ENCODE measurements at places on chromosomes 4 and X. TPM values are rescaled to one million over a fixed set of nuclear protein-coding genes. Genes with fewer than 3 reads are reported as not detected.

DNA sequence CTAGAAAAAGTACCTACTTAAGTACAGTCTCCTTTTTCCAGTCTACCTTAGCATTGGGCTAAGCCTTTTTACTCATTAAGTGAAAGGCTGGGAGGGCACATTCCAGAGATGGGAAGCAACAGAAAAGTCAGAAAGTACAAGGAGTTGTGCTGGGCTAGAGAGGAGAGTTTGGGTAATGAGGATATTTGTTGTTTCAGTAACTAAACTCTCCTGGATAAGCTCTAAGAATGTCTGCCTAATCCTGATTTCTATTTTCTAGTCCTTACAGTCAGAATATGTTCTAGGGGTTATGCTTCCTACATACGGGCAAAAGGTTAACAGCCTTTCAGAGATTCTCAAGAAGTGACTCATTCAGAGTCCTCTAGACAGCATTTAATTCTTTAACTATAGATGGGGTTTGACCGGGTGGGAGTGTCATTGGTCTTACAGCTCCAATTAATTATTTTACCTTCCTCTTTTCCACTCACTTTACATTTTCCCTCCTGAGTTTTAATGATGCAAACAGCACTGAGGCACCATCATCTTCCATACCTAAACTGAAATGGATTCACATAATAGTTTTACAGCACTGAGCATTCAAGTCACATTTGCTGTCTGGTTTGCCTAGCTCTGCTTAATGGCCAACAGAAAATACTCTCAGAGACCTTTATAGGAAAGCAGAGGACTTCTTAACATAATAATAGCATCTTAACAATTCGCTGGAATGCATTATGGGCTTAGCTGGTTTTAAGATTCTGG lies 42.9 kb downstream of the USP26 start:
- H3K27me3 ChIP-seq = peaks cover 4% of the 10 kb centered on the region
- H3K4me3 ChIP-seq = no peak overlapping the region
- no peak for DNase-seq
- no peaks in the 10 kb centered on the region for H3K36me3 ChIP-seq
- H3K4me1 ChIP-seq = no peaks in the 10 kb centered on the region

DNA sequence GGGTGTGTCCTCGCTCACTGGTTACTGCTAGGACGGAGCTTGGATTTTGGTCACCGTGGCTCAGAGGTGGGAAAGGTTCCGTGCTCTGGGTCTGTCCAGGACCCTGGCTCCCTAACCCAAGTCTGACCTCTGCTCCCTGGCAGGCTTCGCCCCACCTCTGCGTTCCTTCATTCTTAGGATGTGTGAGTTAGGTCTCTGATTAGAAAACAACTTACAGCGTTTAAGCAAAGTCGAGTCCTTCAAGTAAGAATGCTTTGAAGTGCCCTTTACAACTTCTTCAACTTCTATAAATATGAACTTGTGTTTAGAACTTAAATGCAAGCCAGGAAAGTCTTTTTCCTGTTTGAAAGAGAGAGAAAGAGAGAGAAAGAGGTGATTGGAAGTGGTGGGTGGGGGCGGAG lies 891 bp downstream of the TLR2 start:
- no peak for DNase-seq
- no peaks in the 10 kb centered on the region for H3K36me3 ChIP-seq
- H3K27me3 ChIP-seq = peaks cover 35% of the 10 kb centered on the region
- no peak overlapping the region for H3K27ac ChIP-seq
- peak overlapping the region; percentile 38 for H3K4me3 ChIP-seq

- no peak for DNase-seq
- H3K27me3 ChIP-seq = no peaks in the 10 kb centered on the region
- no peaks in the 10 kb centered on the region for H3K4me1 ChIP-seq
- no peak overlapping the region for H3K27ac ChIP-seq
- H3K36me3 ChIP-seq = no peaks in the 10 kb centered on the region
- no peak overlapping the region for H3K4me3 ChIP-seq
These were observed 205.2 kb downstream of the GALNTL6 start for GRCh38 chr4:172018358-172018757.

DNA sequence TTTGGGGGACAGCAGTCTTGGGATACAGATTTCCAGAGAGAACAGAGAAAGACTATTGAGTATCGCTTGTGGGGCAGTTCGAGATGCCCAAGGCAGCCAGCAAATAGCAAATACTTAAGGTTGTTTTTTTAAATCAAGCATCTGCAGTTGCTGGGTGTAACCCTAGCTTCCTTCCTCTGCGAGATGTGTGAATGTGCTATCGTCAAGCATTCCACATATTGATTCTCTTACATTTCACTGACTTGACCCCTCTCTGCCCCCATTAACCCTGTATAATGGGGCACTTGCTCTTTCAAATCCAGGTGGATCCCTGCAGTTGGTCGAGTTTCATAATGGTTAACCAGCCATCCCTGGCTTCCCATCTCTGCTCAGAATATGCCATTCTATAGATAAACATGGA lies 23.5 kb downstream of the KCNE5 start:
- H3K27me3 ChIP-seq = peaks cover 19% of the 10 kb centered on the region
- no peaks in the 10 kb centered on the region for H3K4me1 ChIP-seq
- DNase-seq = no peak

GRCh38 chr4:84622959-84623358 lies 40.0 kb downstream of the CDS1 start:
- H3K4me3 ChIP-seq = no peak overlapping the region
- DNase-seq = no peak
- no peaks in the 10 kb centered on the region for H3K4me1 ChIP-seq
- no peaks in the 10 kb centered on the region for H3K27me3 ChIP-seq
- H3K27ac ChIP-seq = no peak overlapping the region
- H3K36me3 ChIP-seq = no peaks in the 10 kb centered on the region

DNA sequence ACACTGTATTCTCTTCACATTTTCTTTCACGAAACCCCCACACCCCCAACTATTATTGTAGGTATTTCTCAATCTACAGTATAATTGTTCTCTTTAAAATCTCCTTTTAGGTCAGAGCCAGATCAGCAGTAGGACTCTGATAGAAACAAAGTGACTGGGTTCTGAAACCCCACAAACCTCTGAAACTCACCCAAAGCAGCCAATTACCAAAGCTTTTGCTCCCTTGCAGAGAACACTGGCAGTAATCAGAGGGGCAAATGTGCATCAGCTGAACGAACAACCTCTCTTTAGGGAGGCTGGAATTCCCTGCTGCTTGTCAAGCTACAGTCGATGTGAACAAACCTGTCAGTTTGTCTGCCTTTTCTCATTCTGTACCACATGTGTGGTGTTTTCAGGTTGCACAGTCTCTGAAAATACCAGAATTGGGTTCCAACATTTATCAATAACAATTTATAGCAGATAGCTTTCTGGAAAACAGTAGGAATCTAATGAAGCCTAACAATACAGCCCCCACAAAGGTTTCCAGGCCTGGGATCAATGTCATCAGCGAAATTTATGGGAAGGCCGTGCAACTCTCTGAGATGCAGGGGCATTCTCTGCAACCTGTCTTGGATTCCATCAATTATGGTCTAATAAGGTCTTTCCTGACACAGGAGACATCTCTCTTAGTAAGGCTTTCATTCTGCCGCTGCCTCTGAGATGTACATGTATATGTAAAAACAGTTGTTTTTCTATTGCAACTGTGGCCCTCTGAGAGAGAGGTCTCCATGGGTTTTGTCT lies 395.9 kb downstream of the GPAT3 start:
- H3K27me3 ChIP-seq = no peaks in the 10 kb centered on the region
- no peaks in the 10 kb centered on the region for H3K36me3 ChIP-seq
- no peaks in the 10 kb centered on the region for H3K4me1 ChIP-seq
- DNase-seq = no peak

DNA sequence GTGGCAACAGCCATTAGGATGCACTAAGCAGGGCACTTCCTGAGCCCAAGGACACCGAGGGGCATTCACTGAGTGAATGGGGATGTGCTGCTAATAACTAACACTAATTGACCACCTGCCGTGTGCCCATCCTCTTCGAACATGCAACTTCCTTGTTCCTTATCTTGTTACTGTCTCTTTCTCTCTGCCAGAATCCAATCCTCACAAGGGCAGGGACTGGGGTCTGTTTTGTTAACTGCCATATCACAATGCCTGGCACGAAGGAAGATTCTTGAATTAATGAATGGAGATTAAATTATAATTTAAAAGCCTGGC lies 1.3 kb downstream of the ERAS start:
- peak; percentile 48 for DNase-seq
- peaks cover 3% of the 10 kb centered on the region for H3K36me3 ChIP-seq
- H3K4me3 ChIP-seq = no peak overlapping the region
- H3K27me3 ChIP-seq = no peaks in the 10 kb centered on the region

GRCh38 chrX:24956828-24957227 lies 58.9 kb downstream of the ARX start:
- no peak for DNase-seq
- H3K27me3 ChIP-seq = peaks cover 14% of the 10 kb centered on the region
- H3K4me1 ChIP-seq = peaks cover 17% of the 10 kb centered on the region
- no peak overlapping the region for H3K4me3 ChIP-seq

DNA sequence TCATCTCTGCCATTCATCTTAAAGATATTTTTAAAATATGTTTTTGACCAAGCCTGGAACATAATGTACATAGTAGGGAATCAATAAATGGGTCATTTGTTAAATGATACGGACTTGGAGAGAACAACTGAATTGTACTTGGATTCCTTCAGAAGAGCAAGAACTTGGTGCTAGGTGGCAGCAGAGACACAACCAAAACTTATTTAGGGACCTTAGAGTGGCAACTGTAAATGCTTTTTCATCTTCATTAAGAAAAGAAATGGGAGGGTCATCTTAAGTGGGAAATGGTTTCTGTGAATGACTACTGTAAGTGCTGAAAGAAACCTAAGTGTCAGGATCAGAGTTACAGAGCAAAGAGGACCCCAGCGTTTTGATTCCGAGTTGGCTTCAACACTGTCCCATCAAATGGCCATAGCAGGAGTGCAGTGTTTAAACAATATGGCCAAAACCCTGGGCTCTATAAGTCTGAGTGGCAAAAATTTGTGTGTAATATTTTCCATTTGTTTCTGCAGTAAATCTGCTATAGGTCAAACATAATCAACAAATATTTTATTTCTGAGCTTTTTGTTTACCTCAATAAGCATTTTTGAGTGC lies 213.6 kb downstream of the PALLD start:
- H3K4me3 ChIP-seq = no peak overlapping the region
- no peaks in the 10 kb centered on the region for H3K27me3 ChIP-seq
- H3K27ac ChIP-seq = no peak overlapping the region
- no peaks in the 10 kb centered on the region for H3K36me3 ChIP-seq
- peak; percentile 78 for DNase-seq
- peaks cover 23% of the 10 kb centered on the region for H3K4me1 ChIP-seq

DNA sequence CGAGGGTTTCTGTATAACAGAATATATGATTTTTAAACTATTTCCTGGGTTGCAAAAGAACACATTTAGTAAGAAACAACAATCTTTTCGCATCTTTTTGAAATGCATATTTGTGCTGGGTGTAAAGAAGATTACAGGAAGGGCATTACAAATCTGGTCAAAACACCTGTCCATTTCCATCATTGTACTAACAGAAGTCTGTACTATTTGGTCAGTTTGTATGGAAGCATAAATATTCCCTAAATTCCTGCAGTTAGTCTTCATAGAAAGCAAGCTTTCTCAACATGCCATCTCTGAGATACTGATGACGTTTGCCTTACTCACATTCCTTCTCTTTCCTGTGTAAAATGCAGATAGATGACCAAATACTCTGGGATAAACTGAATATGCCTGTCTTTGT lies 203.3 kb downstream of the NWD2 start:
- no peak for DNase-seq
- H3K36me3 ChIP-seq = no peaks in the 10 kb centered on the region
- H3K4me3 ChIP-seq = no peak overlapping the region
- no peaks in the 10 kb centered on the region for H3K4me1 ChIP-seq
- H3K27ac ChIP-seq = no peak overlapping the region

DNA sequence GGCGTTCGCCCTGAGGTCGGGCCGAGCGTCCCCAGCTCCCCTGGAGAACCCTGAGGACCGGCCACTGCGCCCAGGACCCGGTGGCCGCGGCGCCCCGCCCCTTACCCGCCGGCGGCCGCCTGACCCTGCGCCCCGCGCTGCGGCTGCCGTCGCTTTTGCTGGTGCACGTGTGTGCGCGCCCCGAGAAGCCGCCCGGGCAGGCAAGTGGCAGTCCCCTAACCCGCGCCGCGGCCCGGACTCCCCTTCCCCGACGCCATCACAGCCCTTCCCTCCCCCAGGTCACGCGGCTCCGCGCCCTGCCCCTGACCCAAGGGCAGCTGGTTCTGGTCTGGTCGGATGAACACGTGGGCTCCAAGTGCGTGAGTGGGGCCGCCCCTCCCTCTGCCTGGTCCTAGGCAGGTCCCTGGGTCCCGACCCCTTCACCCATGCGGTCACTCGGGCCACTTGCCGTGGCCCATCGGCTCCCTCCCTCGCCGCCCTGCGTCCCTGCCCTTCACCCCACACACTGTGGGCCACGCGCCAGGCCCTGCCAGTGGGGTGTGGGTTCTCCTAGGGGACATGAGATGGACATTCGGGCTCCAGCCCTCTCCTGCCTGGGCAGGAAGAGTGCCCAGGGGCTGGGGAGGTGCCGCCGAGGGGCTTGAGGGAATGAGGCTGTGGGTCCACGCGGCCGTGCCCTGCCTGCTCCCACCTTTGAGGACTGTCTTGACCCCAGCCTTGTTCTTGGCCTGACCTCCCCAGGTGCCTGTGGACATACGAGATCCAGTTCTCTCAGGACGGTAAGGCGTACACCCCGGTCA lies 8.0 kb upstream of the FGFRL1 start:
- no peaks in the 10 kb centered on the region for H3K36me3 ChIP-seq
- H3K27ac ChIP-seq = no peak overlapping the region
- no peak for DNase-seq
- H3K4me3 ChIP-seq = no peak overlapping the region

DNA sequence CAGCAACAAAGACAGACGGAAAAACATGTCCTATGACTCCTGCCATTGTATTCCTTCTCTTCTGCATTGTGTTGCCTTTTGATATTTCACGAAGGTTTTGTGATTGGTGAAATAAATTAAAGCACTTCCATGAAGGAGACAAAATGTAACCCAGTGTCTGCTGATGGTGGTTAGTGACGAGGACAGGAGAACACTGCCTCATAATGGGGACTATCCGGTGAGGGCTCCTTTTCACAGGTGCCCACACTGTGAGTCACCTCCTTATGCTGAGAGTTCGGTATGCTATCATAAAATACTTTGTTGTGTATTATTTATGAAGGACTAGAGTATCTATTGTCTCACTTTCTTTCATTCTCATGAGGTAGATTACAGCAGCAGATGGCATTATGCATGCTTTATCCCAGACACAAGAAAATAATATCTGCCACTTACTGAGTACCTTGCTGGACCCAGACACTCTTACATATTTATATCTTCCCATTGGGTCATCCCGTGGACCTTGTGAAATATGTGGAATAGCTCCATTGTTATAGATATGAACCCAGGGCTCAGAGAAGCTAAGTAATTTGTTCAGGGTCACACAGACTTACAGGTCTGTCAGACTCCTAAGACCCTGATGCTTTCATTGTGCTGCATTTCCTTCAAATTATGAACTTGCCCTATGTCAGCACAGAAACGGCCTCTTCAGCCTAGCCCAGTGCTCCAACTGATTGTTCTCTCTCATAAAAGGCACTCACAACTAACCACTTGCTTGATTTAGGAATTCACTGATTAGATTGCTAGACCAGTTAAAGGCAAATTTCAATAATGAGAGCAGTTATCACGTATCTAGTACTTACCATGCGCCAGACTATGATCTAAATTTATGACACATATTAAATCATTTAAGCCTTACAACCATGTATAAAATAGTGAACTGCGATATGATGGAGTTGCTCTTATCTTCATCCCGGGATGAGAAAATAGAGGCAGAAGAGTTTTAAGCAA lies 31.2 kb downstream of the PLS3 start:
- no peak for DNase-seq
- no peaks in the 10 kb centered on the region for H3K4me1 ChIP-seq
- peaks cover 45% of the 10 kb centered on the region for H3K27me3 ChIP-seq
- no peak overlapping the region for H3K4me3 ChIP-seq
- H3K36me3 ChIP-seq = no peaks in the 10 kb centered on the region

Gene RTL9
- 0.70 TPM for total RNA-seq

Gene PLS3
- 88.2 TPM for total RNA-seq

Gene SPANXA2
- total RNA-seq = not detected

Gene AMMECR1
- total RNA-seq = 13.0 TPM

Gene SPATA18
- total RNA-seq = 0.92 TPM

Gene CYSLTR1
- total RNA-seq = 2.1 TPM
